IMR-90 (cell line): ENCODE measurements at places on chromosomes 7 and 10. TPM values are rescaled to one million over a fixed set of nuclear protein-coding genes. Genes with fewer than 3 reads are reported as not detected.

CCL24 gene
- not detected in 2 replicates for total RNA-seq

NPSR1 gene
- not detected in 2 replicates for total RNA-seq

GRCh38 chr7:39592586-39592985 is 26.4 kb downstream of the YAE1 start:
- peak; percentile 84 for DNase-seq

LRIT1 gene
- not detected in 2 replicates for total RNA-seq

DNA sequence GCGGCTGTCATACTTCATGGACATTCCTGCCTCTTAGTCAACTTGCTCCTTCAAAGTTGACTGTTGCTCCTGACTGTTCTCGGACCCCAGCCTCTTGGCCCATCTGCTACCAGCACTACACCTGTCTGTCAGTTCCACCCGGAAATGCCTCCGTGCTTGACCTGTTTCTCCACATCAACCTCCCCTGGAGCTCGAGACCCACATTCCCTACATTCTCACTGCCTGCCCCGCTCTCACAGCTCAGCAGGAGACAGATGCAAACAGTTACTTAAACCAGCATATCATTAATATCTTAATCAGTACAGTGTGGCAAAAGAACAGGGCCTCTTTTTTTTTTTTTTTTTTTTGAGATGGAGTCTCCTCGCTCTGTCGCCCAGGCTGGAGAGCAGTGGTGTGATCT is 174.3 kb downstream of the NRP1 start:
- DNase-seq: no peak

- DNase-seq: peak; percentile 18
Observed at GRCh38 chr10:29119374-29119773, 169.5 kb upstream of the LYZL1 start.

- DNase-seq: peak; percentile 15
Observed at GRCh38 chr10:43781480-43782361, 133.0 kb upstream of the ZNF32 start.

DNA sequence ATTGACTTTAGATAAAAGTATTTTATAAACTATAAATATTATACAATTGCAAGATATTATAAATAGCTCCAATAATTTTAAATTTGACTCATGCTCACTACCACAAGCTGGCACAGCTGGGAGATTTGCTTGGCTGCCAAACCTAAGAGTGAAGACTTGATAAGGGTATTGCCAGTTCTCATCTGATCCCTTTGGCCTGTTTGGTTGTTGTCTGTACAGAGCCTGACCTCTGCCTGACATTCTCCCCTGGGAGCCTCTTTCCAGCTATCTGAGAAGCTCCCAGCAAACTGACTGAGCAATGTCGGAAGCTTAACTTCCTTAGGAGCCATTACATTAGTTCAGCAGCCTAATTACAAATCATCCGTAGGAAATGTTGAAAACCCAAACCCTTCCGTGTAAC is 10.2 kb upstream of the LMOD2 start:
- DNase-seq: no peak

GRCh38 chr7:120991581-120991980 is 3.1 kb downstream of the CPED1 start:
- peak; percentile 90 for DNase-seq

- DNase-seq: no peak
Observed at GRCh38 chr7:81206667-81207360, 288.0 kb upstream of the SEMA3C start.

DNA sequence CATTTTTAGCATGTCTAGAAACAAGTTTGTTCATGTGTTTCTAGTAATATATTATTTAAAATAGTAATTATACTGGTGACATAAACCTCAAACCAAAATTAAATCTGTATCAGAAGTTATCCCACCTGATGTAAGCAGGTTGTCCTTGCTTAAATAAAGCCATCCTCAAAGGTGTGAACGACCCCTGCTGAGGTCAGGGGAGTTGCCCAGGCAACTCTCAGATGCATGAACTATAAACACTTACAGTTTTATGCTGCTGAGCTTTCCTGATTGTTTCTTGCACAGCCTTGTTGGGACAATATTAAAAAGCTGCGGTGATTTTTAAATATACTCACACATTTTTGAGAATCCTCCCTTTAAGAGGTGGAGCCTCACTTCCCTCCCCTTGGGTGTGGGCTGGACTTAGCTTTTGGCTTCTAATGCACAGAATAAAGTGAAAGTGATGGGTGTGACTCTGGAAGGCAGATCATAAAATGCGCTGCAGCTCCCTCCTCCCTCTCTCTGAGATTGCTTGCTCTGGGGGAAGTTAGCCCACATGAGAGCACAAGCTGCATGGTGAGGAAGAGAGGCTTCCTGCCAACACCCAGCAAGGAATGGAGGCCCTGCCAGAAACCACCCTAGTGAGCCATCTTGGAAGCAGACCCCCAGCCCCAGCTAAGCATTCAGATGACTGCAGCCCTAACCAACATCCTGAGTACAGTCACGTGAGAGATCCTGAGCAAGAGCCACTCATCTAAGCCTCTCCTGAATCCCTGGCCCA is 152.7 kb downstream of the SKIDA1 start:
- peak; percentile 92 for DNase-seq

DNA sequence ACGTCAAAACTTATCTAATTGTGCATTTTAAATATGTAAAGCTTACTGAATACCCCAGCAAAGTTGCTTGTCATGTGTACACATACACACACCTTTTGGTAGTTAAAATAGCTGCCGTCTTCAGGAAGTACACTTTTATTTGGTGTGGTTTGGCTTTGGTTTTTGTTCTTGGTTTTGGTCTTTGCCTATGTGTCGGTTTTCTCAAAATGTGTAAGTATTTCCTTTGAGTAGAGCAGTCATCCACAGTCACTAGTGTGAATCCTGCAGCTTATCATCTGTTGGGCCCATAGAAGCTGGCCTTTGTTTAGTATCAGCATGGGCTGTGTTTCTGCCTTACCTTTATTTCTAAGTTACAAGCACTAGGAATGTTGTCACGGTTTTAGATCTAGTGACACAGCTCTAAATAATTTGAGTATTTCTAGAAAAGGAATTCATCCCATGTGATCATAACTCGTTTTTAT is 35.3 kb downstream of the NET1 start:
- peak; percentile 14 for DNase-seq

DNA sequence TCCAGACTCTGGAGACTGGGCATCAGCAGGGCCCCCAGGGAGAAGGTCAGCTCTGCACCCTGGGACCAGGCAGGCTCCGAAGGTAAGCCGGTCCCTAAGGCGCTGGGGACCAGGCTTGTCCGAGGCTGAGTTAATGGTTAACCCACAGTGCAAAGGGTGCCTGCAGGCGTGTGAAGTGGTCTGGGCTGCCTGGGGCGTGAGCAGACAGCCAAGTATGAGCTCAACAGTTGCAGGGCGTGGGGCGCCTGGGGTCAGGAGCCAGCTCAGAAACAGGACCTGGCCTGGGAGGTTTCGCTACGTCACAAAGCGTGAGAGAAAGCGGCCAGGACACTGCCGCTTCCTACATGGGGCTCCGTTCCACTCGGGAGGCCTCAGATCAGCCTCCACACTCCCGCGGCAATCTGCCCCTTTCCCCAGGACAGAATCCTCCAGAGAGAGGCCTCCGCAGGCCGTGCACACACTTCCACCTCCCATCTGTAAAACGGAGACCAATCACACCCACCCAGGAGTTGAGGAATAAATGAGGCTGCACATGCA is 16.0 kb downstream of the PDGFA start:
- no peak for DNase-seq

ITPRID1 gene
- total RNA-seq: not detected in 2 replicates

DNA sequence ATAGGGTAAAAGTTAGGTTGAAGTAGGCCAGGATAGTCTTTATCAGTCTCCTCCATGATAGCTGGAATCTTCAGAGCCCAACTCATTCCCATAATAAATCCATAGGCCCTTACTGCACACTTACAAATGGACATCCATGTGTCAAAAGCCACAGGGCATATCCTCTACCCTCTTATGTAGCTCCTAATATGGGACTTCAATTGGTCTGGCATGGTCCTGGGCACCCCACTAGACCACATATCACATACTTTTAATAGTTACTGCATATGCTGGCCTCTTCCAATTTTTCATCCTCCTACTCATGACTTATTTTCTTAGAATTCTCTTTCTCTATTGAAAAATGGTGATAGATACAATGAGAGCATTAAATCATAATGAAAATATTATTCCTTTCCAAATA is 169.3 kb downstream of the MAGI2 start:
- DNase-seq: peak; percentile 63

DNA sequence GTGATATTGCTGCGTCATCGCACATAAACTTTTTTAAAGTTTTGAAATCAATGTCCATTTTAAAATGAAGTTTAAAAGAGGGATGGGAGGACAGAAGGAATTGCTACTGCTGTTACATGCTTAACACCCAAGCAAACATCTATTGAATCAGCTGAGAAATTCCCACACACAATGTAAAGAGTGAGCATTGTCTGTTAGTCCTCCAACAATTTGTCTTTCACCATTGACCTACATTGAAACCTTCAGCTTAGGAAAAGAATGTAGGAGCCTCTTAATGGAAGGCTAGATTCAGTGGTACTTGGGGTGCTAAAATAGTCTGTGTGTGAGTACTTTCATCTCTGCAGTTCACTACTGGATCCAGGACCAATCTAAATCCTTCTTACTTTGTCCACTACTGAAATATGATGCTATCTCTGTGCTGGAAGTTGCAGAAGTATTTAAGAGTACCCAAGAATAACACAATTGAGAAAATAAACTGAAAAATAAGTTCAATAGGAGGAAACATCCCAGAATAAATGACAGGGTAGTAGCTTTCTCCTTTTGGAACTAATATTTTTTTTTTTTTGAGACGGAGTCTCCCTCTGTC is 23.8 kb upstream of the FBXW4 start:
- peak; percentile 38 for DNase-seq

DNA sequence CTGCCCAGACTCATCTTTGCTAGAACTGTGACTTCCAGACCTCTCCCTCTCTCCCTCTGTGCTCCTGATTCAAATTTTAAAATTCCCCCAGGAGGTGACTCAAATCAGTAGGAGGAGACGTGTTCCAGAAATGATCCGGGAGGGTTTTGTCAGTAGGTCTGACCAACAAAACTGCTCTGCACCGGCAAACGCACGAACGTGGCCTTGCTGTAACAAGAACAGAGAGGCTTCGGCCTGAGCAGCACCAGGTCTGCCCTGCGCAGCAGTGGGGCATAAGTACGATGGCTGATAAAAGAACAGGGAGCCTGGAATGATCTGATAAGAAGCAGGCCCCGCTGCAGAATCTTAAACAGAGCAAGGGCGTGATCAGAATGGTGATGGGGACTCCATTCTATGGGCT is 152.7 kb upstream of the AUTS2 start:
- no peak for DNase-seq

GRCh38 chr10:120282421-120282820 is 174.6 kb upstream of the PLPP4 start:
- DNase-seq: no peak

ZNF655 gene
- total RNA-seq: 49.6 and 56.4 TPM in 2 replicates

- DNase-seq: peak; percentile 27
Observed at GRCh38 chr10:60456053-60456452, 66.4 kb upstream of the ANK3 start.

SH2D4B gene
- total RNA-seq: not detected in 2 replicates

- no peak for DNase-seq
Observed at GRCh38 chr10:74206746-74207145, 55.7 kb downstream of the ADK start.

DNA sequence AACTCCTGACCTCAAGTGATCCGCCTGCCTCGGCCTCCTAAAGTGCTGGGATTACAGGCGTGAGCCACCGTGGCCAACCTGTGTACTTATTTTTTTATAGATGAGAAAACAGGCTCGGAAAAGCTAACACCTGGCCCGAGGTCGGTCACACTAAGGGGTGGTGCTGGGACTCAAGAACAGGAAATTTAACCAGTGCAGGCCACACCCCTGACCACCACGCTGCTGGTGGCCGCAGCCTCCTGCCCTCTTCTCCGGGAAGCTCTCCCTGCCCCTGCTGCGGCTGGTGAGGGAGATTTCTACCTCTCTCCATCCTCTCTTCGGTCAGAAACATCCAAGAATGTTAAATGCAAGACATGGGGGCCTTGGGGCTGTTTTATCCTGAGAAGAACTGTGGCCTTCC is 63.2 kb downstream of the TNRC18 start:
- DNase-seq: no peak

DNA sequence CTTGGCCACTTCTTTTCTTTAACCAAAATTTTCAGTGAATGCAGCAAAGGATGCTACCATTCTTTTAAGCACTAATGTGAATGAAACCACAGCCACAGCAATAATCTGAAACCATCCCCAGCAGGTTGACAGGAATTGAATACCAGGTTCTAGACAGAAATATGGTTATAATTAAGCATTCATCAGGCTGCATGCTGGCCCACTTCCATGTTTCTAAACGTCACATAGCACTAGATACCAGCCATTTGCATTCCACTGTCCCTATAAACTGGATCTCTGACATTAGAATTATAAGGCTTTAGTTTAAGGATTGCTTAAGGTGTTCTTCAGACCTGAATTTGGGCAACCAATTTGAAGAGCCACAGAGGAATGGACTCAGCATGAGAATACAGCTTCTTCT is 340.8 kb upstream of the KLF6 start:
- DNase-seq: no peak

- no peak for DNase-seq
Observed at GRCh38 chr10:4569151-4569550, 256.9 kb upstream of the AKR1E2 start.

- no peak for DNase-seq
Observed at GRCh38 chr7:39697483-39697882, 74.1 kb downstream of the RALA start.

RALA gene
- total RNA-seq: 7.7 and 15.8 TPM in 2 replicates

CCDC7 gene
- 3.9 and 4.3 TPM in 2 replicates for total RNA-seq

ASB15 gene
- total RNA-seq: not detected in 2 replicates

PCBD1 gene
- total RNA-seq: 15.8 and 17.8 TPM in 2 replicates

DNA sequence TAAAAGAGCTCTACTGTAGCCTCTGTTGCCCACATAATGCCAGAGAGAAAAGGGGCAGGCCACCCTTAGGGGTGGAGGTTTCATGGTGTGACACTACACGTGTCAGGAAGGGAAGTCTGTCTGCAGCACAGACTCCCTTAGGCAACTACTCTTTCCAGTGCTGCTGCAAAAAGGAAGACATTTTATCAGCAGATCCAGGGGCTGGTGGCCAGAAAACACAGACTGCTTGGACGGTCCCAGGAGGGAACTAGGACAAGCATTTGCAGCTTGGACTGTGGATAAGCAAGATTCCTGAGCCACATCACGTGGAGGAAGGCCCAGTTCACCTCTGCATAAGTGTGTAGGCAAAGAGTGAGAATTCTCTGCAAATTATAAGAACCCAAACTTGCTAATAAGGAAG is 220.8 kb downstream of the FANK1 start:
- no peak for DNase-seq

DNA sequence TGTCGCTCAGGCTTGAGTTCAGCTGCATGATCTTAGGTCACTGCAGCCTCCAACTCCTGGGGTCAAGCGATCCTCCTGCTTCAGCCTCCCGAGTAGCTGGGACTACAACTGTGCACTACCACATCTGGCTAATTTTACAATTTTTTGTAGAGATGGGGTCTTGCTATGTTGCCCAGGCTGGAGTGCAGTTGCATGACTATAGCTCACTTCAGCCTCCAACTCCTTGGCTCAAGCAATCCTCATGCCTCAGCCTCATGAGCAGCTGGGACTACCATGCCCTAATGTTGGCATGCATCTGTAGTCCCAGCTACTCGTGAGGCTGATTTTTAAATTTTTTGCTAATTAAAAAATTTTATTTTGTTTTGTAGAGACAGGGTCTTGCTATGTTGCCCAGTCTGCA is 101.9 kb upstream of the NPTX2 start:
- DNase-seq: no peak

- no peak for DNase-seq
Observed at GRCh38 chr7:979151-979550, 3.8 kb upstream of the COX19 start.
